Smooth muscle cell of the brain vasculature (primary cell): ENCODE measurements at places on chromosomes 5 and 9.

DNA sequence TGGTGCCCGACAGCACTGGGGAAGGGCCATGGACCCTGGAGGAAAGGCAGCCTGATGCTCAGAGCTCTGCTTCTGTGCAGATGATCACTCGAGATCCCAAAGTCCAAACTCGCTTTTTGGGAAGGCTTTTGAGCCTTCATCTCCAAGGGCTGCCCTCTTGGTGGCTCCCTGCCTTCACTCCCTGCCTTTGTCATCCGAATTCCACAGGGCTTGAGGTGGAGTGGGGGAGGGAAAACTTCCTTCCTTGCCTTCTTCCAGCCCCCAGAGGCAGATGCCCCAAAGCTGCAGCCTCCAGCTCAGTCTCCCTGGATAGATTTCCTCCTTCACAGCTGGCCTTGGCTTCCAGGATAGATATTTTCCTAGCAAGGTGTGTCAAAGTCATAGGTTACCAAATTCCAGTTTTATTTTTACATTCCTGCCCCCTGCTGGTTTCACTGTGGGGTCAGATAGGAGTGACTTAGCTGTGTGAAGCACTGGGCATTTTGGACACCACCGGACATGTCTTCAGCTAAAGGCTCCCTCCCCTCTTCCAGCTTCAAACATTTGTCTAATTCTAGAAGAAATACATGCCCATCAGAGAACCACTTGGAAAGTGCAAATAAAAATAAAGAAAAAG lies 268.2 kb downstream of the HSPA4 start:
- no peak for DNase-seq

- DNase-seq = peak; percentile 23
Measured at GRCh38 chr5:154753792-154754191, 1.4 kb upstream of the LARP1 start.

DNA sequence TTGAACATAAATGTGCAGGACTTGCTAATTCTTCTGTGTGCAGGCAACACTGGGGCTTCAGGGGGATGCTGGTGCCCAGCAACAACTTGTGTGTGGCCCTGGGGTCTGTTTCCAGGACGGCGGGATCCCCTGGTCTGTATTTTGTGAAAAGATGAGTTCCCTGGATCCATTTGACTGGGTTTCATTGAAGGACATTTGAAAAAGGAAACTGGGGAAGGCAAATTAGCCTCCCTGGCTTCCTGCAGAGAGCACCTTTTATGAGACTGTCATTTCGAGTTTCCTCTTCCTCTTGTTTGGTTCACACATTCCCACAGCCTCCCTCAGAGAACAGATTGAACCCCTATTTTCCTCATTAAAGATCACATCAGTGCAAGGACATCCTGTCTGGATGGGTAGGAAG lies 63.1 kb downstream of the FOXI1 start:
- no peak for DNase-seq

DNA sequence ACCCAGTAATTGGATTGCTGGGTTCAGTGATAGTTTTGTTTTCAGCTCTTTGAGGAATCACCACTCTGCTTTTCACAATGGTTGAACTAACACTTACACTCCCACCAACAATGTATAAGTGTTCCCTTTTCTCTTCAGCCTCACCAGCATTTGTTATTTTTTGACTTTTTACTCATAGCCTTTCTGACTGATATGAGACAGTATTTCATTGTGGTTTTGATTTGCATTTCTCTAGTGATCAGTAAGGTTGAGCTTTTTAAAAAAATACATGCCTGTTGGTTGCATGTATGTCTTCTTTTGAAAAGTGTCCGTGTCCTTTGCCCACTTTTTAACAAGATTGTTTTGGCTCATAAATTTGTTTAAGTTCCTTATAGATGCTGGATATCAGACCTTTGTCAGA lies 185.7 kb upstream of the CCNH start:
- DNase-seq = no peak

GRCh38 chr5:26884481-26884880 lies 153.9 kb downstream of the CDH9 start:
- DNase-seq = no peak

DNA sequence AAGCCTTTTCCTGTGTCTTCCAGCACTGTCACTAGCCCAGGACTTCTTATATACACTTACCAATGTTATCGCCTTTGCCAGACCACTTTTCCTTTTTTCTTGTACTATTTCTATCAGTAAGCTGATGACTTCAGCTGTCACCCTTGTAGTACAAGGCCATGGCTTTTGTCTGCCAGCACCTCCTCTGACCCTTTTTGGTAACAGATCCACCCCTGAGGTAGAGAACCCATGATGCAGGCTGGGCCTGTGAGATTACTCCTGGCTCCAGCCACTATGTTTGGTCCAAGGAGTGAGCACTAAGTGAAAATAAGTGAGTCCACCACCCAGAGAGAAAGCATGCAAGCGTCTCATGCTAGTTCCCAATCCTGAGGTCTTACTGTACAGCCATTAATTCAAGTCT lies 406.7 kb downstream of the MLLT3 start:
- DNase-seq = no peak

- no peak for DNase-seq
Measured at GRCh38 chr5:15463231-15463980, 36.6 kb upstream of the FBXL7 start.

- DNase-seq = peak; percentile 82
Measured at GRCh38 chr9:35812025-35812602, at the start of gene SPAG8. SPAG8 (minus strand) TSS chr9:35812262; CDS start chr9:35812147, 115 bp downstream.

DNA sequence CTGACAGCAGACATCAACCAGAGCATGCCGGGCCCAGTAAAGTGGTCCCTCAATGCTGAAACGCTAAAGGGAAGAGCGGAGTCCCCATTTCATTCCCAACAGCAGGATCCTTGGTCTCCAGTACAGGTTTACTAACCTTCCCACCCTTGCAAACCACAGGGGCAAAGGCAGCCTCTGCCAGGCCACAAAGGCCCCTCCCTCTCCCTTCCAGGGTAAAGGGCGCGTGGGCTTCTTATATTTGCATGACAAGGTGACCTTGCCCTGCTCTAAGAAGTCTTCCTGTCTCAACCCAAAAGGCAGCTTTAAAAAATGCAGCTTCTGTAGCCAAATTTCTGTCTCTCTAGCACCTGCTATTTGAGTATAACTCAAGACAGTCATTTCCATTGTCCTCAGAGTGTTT lies 131.5 kb upstream of the PTCH1 start:
- DNase-seq = no peak

DNA sequence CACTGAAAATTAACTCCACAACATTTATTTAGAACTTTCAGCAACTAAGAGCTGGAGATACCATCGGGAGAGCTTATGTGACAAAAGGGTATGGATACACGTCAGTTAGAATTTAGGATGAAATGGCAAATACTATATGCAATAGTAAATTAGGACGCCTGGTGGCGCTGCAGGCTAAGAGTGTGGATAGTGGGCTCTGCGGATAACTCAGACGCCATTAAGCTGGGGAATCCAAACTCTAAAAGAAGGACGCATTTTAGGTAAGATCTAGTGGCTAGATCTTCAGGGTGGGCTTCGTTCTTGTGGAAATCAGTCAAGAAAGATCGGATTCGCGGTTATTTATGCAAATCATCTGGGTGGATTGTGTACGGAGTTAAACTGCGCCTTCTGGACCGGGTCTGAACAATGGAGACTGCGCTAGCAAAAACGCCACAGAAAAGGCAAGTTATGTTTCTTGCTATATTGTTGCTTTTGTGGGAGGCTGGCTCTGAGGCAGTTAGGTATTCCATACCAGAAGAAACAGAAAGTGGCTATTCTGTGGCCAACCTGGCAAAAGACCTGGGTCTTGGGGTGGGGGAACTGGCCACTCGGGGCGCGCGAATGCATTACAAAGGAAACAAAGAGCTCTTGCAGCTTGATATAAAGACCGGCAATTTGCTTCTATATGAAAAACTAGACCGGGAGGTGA lies at the start of gene PCDHB5:
PCDHB5 (plus strand) TSS at position 177 of the 688 bp plus-strand sequence; CDS start at position 406, 229 bp downstream.
- DNase-seq = no peak

DNA sequence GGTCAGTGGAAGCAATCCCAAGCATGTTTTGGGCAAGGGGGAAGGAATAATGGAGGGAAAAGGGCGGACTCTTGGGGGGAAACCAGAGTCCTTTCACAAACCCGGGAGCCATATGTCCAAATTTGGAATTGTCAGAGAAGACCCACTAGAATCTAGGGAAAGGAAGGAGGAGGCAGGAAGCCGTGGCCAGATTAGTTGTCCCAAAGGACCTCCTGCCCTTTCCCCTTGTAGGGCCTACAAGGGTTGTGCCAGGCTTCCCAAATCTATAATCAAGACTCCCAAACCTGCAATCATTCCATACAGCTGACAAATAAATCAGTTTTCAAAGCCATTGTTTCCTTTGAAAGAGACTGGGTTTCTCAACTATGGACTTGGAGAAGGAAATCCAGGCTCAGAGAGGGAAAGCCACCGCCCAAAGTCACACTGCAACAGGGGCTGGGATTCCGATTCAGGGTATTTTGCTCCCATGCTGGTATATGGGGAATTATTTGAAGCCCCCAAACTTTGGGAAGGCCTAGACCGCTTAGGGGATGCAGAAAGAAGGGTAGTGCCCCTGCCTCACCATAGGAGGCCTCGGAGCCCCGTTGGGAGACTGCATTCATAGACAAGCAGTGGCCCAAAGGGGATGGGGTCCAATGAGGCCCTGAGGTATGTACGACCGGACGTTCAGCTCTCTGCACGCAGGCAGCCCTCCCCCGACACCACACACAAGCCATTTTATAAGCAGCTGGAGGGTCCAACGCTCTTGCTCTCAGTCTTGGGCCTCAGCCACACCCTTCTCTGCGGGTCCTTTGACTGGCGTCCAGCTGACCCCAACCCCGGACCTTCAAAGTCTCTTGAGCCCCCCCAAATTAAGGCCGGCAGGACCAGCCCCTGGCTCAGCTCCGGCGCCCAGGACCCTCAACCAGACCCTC lies 815 bp downstream of the ANXA6 start:
- no peak for DNase-seq

DNA sequence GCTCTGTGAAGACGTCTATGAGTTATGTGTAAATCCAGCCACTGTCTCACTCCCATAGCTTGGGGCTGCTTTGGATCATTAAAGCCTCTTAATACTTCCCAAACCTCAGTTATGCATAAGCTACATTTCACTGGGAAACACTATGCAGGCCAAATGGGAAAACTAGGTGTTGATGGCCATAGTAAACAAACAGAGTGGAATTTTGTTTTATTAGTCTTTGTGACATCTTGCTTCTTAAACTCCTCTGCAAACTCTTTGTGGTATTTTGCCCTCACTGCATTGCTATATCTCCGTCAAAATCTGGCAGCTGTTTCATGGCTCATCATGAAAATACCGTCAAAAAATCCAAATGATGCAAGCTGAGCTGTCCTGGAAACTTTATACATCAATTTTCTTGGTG lies 167.2 kb upstream of the HMHB1 start:
- DNase-seq = no peak

DNA sequence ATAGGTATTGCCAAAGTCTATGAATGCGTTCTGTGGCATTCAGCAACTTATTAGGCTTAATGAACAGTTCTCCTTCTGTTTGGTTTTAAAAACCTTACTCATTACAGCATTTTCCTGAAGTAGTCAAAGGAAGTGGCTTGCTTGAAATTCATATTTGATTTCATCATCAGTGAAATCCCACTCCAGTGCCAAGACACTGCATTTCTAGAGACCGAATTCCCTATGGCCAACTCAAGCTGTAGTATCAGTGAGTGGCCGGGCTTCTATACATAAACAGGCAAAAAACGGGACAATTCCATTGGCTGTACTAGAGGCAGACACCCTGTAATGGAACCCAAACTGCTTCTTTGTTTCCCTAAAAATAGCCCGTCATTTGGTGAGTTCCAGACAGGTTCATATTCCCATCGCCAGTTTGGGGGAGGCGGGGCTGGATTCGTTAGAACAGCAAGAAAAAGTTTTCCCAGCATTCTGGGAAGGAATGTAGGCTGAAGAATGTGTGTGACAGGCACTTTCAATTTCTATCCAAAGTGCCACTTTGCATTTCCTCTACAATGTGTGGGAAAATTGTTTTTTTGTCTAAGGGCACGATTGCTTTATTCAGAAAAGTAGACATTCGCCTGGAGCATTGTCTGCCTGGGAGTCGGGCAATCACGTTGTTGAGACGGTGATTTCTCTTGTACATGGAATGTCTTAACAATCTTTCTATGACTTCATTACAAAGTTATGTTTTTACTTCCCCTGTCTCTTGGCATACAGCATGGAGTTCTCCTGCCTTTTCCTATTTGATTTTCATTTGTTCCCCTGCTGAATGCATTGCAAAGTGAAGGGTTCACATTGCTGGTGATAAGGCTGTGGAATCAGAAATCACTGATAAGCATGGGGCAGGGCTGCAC lies 141.8 kb upstream of the MAST4 start:
- no peak for DNase-seq

DNA sequence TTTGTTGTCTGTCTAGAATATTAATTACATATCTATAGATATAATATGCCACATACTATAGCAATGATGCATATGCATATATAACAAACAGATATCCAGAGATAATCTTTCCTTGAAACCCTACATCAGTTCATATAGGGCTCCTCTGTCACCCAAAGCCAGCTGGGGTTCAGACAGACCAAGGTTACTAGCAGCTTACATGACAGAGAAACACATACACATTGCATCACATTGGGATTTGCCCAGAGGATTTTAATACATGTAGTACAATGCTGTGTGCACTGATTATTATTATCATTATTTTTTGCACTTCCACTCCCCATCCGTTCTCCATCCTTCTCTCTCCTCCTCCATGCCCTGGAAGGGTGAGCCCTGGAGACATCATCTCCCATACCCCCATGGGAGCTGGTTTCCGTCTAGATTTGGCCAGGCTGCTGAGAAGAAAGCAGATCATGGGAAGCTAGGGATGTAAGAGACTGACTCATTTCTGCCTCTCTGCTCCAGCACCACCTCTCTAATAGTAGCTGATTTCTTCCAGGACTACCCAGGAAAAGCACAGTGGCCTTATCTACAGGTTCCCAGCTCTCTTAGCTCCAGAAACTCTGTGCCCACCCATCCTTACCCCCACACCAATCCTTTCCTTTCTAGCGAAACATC lies 23.3 kb downstream of the FST start:
- no peak for DNase-seq

DNA sequence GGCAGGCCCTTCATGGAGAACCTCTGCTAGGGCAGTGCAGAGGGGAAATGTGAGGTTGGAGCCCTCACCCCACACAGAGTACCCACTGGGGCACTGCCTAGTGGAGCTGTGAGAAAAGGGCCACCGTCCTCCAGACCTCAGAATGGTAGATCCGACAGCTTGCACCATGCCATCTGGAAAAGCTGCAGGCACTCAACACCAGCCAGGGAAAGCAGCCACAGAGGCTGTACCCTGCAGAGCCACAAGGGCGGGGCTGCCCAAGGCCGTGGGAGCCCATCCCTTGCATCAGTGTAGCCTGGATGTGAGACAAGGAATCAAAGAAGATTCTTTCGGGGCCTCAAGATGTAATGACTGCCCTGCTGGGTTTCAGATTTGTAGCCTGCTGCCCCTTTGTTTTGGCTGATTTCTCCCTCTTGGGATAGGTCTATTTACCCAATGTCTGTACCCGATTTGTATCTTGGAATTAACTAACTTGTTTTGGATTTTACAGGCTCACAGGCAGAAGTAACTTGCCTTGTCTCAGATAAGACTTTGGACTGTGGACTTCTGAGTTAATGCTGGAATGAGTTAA lies 16.6 kb upstream of the ZDHHC11 start:
- no peak for DNase-seq
